ENCODE measurements at places on chromosomes 6 and 20.

DNA sequence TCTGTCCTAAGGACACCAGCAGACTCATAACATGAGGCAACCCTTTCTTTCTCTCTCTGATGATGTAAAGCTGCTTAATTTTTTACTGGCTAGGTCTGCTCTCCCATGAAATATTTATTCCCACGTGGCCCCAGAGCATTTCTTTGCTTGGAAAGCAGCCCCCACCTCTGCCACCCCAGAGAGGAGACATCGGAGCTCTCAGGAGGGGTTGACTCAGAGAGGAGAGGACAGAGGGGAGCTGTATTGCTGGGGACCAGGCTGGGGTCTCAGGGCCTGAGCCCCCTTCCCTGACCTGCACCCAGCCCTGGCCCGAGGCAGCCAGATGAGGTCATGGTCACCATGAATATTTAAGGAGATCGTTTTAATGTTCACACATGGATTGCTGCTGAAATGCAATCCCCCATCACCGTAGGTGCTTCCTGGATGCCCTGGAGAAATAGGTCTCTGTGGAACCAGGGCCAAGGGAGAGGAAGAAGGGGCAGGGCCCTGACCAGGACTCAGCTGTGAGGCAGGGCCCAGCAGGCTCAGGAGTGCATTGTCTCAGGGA is 117.5 kb downstream of the DLL1 start:
- peak; percentile 13 for DNase-seq

DNA sequence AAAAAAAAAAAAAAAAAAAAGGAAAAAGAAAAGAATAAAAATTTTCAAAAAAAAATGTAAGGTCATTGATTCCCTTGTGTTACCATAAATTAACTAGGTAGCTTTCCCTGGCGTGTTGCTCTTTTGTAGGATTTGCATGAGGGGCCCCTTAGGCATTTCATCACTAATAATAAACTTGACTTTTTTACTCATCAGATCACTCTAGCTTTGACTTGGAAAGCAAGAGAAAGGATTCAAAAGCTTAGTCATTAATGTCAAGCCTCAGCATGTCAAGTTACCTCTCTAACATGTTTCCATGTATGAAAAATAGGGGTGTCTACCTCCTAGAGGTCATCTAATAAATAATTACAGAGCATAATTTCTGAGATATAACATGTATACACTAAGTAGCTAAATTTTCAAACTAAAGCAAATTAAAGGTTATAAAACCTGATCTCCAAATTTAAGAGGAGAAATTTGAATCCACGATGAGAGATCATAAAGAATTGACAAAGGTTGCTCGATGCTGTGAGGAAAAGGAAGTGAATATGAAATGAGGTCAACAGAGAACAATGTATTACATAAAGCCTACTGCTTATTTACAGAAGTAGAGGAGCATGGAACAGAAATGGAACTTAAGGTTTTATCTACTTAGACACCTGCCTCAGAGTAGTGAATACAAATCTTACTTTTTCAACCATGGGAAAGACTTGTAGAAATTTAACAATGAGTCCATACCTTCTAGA is 86.8 kb downstream of the ARHGAP18 start:
- DNase-seq, result no peak

DNA sequence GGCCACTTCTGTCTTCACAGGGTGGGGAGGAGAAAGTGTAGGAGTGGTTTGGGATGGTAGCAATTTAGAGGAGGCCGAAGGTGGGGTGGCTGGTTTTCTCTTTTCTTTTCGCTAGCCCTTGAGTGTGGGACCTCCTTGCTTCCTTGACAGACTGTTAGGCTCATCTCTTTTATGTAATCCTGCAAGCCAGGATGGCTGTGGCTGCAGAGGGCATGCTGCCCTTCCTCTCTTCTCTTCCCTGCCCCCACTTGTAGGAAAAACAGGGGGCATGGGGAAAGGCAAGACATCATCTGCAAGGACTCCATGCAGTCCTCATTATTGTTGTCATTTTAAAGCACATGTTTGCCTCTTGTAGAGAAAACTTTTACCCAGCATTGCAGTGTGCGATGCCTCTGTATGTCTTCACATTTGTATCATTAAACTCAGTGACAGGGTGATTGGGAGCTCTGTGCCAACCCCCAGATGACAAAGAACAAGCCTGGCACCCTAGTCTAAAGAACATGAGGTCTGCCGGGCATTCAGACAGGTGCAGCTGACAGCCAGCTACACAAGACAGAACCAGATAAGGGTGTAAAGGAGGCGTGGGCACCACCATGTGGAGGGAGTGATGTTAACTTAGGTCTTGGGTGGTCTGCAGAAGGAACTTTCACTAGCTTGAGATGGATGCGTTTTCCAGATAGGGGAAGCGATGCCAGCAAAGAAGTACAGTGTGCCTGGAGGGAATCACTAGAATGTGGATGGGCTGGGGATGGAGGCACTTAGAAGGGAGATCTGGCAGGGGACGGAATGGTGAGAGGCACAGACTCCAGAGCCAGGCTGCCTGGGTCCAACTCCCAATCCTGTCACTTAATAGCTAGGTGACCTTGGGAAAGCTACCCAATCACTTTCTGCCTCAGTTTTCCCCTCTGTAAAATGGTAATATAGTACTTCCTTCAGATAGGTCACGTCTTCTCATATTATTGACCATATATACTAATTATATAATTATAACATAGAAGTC is 207.6 kb downstream of the TBC1D7 start:
- no peak for DNase-seq

GRCh38 chr6:152636609-152637295 is 410 bp downstream of the SYNE1 start:
- no peak for DNase-seq

- DNase-seq, result no peak
Observed at GRCh38 chr6:113776998-113777397, 80.1 kb upstream of the MARCKS start.

DNA sequence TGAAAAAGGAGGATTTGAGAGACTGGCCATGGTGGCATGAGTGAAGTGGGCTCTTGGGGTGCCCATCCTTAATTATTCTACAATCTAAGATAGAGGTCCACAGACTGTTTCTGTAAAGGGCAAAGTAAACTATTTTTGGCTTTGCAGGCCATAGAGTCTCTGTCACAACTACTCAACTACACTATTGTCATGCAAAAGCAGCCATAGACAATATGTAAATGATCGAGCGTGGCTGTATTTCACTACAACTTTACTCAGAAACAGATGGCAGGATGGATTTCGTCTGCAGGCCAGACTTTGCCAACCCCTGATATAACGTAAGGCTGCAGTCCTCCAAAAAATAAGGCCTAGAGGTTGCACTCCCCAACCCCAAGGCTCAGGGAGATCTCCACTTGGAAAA is 58.2 kb upstream of the NAA20 start:
- no peak for DNase-seq

GRCh38 chr6:21886542-21887151 is 293.1 kb downstream of the SOX4 start:
- DNase-seq, result no peak

DNA sequence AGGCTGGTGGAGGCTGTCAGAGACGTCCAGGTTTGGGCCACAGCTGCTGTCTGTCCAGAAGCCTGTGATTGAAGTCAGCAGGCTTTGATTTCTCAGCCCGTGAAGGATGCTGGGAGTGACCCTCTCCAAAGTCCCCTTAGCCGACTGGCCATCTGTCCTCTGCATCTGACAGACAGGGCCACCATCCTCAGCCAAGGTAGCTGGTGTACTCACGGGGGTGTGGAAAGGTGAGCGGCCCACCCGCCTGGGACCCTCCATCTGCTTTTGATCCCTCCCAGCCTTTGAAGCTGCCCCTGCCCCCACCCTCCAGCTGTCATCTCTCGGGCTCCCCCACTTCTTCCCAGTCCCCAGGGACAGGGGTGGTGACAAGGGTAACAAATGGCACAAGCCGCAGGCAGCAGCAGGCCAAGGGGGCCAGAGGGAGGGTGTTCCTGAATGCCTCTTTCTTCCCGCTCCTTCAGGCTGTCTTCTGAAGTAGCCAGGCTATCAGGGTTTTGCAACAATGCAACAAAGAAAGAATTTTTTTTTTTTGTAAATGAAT is 84.4 kb downstream of the EYA2 start:
- DNase-seq, result no peak

DNA sequence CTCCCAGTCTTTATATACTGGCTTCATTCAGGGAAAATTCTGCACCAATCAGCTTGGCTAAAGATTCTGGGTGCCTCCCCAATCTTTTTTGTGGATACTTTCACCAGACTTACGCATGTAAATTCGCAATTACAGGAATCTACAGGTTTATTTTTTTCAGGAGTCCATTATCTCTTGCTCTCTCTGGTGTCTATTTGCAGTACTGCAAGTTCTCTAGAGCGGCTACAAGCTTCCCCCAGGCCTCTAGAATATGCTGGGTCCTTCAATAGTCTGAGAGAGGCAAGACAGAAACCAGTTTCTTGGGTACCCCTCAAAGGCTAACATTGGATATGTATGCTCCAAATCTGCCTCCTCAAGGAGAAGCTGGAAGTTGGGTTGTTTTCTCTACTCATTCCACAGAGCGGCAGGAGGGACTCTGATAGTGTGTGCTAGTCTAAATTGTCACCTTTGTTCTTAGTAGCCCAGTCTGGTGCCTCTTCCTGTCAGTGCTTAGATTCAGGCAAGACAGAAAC is 58.5 kb downstream of the SUN5 start:
- DNase-seq, result peak; percentile 31

DNA sequence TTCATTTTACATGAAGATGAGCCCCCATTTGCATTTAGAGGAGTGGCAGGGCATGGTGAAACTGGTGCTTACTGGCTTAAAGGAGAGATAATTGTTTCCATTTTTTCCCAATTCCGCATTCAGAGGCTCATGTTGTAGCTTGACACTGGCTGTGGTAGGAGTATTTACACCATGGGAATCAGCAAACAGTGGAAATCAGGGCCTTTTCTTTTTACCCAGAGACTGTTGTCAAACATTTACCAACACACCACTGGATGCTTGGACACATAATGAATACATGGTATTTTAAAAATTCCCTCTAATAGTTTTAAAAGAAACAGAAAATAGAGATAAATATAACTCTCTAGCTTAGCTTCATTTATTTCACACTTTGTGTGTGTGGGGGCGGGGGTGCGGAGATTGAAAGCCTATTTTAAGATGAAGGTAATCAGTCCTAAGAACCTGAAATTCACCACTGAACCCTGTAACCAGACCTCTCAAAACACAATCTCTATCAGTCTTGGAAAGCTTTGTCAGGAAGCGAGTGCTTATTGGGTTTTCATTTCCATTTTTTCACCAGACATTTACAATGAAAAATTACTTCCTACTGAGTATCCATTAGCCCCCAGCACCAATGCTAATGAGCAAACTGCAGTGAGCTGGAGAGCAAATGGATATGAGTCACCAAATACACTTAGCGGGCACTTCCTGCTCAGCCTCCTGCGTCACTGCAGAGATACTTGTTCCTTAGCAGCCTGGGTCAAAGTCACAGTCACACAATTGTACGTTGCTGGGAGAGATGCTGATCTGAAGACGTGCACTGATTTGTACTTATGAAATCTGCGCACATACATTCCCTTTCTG is 532.0 kb downstream of the BCKDHB start:
- no peak for DNase-seq

- DNase-seq, result no peak
Observed at GRCh38 chr6:18601516-18602020, 214.4 kb downstream of the RNF144B start.

GRCh38 chr6:139855671-139856311 is 481.3 kb upstream of the CITED2 start:
- DNase-seq, result no peak

- no peak for DNase-seq
Observed at GRCh38 chr6:11358904-11359830, 126.7 kb upstream of the NEDD9 start.

GRCh38 chr6:99458319-99458718 is 33.2 kb upstream of the PNISR start:
- no peak for DNase-seq

DNA sequence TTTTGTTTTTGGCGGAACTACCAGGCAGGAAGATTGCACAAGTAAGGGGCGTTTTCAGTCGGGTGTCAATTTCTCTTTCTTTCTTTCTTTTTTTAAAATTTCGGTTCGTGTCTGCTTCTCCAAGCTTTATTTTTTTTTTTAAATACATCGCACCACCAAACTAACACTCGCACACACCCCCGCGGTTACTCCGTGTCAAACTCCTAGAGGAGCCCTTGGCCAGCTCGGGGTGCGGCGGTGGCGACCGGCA is 338 bp downstream of the UTRN start:
- peak; percentile 40 for DNase-seq

GRCh38 chr6:109455437-109456110 is at the start of gene MICAL1:
MICAL1 (minus strand) TSS chr6:109455772; CDS start chr6:109454196, 1,576 bp downstream.
- DNase-seq, result peak; percentile 75

DNA sequence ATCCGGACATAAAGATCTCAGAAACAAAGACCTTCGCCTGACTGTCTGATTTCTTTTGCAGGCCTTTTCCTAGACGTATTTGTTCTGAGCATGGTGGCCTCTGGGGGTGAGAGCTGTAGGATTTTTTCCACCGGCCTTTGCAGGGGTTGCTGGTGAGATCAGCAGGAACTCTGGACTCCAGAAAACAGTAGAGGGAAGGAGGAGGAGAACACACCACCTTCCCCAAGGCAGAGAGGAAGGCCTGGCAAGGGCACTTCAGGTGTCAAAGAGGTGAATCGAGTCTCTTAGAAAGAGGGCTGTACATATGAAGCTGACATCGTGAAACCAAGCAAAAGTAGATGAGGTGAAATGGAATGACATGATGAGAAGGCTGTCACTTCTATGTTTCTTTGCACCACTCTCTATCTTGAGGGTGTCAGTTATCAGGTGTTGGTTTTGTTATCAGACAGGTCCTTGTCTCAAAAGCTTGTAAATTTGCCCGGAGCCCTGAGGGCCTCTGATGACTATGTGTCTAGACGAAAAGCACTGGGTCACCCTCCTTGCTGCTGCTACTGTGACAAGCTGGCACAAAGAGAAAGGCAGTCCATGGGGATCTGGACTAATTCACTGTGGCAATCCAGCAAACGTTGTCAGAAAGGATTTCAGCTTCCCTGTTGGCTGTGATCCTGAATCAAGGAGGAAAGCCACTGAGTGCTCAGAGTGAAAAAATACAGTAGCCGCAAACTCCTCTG is 91.3 kb upstream of the MAP3K7 start:
- DNase-seq, result no peak

- DNase-seq, result no peak
Observed at GRCh38 chr6:26257272-26257671, 107.7 kb upstream of the BTN3A2 start.

- DNase-seq, result no peak
Observed at GRCh38 chr6:13300643-13301590, 27.4 kb downstream of the TBC1D7 start.

GRCh38 chr6:76124018-76124417 is 51.6 kb upstream of the IMPG1 start:
- DNase-seq, result no peak
